ENCODE measurements at places on chromosomes 11 and 22.

GRCh38 chr11:25775603-25776002 lies 556.3 kb upstream of the ANO3 start:
- no peak for DNase-seq

DNA sequence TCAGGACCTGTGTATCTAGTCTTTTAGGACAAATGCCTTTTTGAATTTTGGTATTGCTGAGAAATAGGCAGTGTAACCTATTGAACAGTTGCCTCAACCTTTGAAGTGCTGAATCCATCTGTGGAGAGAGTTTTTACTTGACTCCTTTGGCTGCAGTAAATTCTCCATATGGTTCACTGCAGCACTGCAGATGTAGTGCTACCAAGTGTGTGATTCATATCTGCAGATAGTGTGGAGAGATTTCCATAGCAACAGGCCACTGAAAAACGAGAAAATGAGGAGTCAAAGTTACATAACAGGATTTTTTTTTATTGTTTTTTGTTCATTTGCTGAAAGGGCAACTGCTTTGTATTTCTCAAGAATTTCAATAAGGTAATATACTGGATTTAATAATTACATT lies 356.1 kb downstream of the RAB38 start:
- DNase-seq, result no peak

DNA sequence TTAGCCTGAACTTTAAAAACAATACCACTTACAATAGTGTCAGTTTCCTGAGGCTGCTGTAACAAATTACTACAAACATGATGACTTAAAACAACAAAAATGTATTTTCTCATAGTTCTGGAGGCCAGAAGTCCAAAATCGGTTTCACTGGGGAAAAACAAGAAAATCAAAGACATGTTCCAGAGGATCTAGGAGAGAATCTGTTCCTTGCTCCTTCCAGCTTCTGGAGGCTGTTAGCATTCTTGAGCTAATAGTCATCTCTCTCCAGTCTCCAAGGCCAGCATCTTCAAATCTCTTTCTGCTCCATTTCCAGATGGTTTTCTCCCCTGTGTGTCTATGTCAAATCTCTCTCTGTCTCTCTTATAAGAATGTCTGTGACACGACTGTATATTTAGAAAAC lies 67.6 kb upstream of the TEAD1 start:
- no peak for DNase-seq

DNA sequence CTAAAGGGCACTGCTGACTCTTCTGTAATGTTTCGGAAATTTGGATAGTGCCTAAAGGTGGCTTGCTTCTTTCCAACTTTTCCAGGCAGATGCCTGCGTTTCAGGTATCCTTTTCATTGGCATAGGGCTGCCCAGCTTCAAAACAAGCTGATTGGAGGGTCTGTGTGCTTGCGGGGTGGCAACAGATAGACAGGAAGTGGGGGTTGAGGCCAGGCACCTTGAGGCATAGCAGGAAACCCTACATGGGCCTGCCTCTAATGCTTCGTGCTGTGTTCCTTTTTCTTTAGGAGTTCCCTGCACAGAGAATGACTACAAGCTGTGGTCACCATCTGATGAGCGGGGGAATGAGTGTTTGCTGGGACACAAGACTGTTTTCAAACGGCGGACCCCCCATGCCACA lies 92.2 kb upstream of the SORL1-AS1 start:
- no peak for DNase-seq

DNA sequence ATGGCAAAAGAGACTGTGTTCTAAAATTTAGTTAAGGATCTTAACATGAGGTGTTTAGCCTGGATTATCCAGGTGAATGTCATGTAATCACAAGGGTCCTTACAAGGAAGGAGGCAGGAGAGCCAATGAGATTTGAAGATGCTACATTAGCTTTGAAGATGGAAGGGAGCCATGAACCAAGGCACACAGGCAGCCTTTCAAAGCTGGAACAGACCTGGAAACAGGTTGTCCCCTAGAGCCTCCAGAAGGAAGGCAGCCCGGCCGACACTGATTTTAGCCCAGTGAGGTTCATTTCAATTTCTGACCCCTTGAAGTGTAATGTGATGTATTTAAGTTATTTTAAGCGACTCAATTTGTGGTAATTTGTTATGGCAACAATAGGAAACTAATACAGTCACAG lies 195.3 kb upstream of the MTMR2 start:
- no peak for DNase-seq

DNA sequence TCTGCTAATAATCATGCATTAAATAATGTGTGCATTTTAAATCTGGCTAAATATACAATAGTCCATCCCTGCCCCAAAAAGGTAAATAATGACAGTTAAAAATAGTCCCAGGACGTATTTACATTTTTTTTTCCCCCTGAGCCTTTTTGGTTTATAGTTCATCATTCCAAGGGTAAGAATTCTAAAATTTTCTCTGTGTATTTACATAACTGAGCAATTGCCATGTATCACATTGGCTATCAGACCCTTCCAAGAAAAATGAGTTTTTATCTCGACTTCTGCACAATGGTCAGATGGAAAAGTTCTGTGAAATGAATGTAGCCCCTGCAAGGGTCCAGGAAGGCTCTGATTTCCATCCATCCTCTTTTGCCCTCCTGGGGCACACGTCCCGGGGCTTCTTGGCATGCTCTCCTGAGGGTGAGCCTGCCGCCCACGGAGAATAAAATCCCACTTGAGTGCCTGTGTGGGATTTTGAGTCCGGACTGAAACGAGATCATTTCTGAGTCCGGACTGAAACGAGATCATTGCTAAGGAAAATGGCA lies 94.1 kb upstream of the ANO1 start:
- DNase-seq, result no peak

DNA sequence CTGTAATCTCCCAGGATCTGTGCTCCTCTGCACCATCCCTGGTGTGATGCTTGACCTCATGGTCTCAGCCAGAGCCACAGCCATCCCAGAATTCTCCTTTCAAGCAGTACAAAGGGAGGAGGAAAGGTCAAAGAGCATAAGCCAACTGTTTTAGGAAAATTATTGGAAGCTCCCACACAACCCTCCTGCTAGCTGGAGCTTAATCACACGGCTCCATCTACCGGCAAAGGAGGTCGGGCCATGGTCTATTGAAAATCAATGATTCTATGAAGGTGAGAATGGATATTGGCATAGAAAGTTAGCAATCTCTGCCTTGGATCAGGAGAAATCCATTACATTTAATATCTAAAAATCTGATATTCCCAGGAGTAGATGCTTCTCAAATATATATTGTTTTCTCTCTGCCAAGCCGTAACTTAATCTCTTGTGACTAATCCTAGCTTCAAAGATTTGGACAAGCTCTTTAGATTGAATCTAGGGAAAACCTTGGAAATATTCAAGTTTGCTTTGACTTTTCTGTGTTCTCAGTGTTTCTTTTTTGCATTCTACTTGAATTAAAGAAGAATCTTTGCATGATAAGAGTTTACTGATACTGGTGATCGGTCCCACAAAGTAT lies 259.6 kb downstream of the NTM start:
- DNase-seq, result no peak

- no peak for DNase-seq
These were observed 6.9 kb upstream of the NEAT1 start for GRCh38 chr11:65415499-65416340.

DNA sequence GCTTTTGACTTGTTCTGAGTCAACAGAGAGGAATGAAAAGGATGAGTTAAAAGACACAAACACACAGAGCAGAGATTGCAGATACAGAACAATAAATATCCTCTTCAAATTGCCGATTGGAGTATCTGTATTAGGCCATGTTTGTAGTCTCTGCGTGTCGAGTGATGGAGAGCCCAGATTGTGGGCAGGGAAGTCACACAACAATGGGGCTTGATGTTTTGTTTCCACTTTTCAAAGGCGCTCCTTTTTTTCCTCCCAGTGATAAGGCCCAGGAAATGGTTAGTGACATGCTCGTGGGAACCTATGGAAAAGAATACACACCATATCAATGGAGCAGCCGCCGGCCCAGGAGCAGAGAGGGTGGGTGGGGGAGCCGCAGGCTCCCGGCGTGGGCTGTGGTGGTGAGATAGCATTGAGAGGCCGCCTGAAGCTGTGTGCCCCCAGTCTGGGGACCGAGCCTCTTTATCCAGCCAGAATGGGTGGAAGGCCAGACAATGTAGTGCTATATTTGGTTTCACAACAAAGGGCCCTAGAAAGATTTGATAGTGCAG lies 555.9 kb downstream of the INSC start:
- DNase-seq, result no peak

GRCh38 chr11:115348416-115348815 lies 155.8 kb downstream of the CADM1 start:
- peak; percentile 44 for DNase-seq

DNA sequence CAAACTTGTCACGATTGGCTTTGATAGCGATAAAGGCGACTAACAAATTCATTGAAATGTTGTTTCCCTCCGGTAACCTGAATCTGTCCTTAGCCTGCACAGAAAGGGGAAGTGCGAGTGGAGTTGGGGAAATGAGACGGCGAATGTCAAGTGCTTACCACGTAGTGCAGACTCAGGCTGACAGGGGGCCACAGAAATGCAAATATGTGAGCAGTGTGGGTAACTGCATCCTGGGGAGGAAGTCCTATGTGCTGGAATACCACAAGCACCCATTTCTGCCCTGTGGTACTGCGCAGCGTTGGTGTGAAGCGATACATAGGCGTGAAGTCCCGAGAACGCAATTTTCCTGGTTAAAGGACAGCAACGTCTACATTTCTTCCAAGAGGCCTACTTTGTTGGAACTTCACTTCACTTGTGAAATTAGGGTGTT lies 869 bp upstream of the EIF4ENIF1 start:
- DNase-seq, result peak; percentile 50

DNA sequence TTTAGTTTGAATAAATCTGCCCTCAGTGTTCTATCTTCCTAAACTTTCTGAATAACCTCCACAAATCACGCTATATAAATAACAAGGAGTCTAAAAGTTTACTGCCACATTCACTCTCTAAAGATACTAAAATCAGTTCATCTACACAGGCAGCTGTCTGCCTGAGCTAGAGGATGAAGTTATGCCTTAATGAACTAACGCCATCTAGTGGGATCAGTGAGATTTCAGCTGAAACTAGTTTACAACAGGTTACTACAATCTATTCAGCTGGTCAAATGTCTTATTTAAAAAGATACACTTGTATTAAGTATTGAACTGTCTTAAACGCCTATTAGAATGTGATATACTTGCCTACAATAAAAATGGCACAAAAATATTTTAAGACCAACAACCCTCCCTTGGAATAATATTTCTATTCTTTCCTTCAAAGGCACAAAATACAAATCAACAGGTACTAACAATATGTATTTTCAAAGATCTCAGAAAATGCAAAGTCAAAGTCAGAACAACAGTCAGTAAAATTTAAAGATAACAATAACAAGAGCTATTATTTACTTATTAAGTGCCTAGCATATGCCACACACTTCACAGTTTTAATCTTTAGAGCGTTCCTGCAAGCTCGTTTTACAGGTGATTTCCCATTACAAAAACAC lies 84.1 kb downstream of the LARGE2 start:
- peak; percentile 79 for DNase-seq

DNA sequence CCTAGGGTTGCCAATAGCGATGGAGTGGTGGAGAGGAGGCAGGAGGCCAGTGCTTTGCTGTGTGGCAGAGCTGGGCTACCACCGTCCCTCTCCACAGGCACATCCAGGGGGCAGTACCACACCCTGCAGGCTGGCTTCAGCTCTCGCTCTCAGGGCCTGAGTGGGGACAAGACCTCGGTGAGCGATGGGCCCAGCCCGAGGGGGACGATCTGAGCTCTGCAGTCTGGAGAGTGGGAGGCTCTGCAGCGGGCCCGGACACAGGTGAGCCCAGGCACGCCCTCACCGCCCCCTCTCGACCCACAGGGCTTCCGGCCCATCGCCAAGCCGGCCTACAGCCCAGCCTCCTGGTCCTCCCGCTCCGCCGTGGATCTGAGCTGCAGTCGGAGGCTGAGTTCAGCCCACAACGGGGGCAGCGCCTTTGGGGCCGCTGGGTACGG lies 2.5 kb downstream of the PKP3 start:
- DNase-seq, result peak; percentile 26

- DNase-seq, result no peak
These were observed 32.0 kb upstream of the TH start for GRCh38 chr11:2203440-2204259.

DNA sequence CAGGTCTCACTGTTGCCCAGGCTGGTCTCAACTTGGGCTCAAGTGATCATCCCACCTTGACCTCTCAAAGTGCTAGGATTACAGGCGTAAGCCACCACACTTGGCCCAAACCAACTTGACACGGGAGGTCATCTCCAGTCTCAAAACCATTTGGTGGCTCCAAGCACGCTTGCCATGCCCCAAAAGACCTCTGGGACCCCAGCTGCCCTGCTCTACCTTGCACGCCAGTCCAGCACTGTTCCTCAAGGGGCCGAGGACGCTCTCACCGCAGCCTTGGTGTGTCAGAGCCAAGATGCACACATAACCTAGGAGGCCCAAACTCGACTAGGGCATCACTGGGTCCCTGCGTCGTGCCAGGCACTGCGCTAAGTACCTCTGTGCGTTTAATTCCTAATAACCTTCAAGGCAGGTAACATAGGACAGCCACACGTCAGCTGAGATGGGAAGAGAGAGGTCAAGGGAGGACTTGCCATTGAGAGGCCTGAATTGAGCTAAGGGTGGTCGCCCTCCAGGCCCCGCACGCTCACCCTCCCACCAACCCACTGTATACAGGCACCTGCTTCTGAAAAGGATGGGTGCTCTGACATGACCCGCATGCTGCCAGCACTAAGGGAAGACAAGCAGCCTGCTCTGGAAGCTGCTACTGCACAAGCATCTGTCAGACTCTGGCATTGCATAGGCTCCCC lies 4.6 kb upstream of the GAS2L1 start:
- no peak for DNase-seq

GRCh38 chr11:47393163-47394049 lies 15.0 kb upstream of the SLC39A13 start:
- DNase-seq, result no peak

- DNase-seq, result no peak
These were observed 28.1 kb upstream of the COMT start for GRCh38 chr22:19913337-19913936.

DNA sequence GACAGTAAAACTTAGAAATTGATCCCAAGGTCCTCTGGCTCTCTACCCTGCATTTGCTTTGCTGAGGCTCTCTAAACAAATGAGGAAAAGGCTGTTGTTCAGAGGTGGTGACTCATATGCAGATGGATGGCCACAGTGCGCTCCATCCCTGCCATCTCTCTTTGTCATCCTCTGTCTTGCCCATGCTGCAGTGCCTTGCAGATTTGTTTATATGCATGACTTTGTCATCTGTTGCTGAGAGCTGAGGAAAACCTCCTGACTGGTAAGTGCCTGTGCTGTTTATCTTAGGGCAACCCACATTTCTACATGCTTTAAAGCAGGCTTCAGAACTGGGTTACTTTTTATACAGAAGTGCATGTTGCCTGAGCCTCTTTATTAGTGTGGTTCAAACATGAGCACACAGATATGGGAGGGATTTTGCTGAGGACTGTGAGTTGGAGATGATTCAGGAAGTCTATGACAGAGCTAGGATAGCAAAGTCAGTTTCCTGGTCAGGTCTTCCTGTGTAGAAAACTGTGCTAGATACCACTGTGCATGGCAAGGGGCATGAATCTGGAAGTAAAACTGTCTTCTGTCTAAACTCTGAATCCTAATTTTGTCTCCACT lies 57.4 kb downstream of the JAM3 start:
- DNase-seq, result no peak

- DNase-seq, result no peak
These were observed 5.1 kb downstream of the MAPK8IP2 start for GRCh38 chr22:50605613-50606074.

- DNase-seq, result no peak
These were observed 32.0 kb downstream of the KCNC1 start for GRCh38 chr11:17766590-17766989.

Data from NCI-H1092 treated with DMSO at 0.1 percent for 48 hours (cell line).